ENCODE measurements at places on chromosomes 2 and 18. TPM values are rescaled to one million over a fixed set of nuclear protein-coding genes. Genes with fewer than 3 reads are reported as not detected.
A peak's percentile ranks its signal among the peaks of the same experiment; 100 is the strongest.

STK16 gene
- 17.8 TPM for total RNA-seq

DNA sequence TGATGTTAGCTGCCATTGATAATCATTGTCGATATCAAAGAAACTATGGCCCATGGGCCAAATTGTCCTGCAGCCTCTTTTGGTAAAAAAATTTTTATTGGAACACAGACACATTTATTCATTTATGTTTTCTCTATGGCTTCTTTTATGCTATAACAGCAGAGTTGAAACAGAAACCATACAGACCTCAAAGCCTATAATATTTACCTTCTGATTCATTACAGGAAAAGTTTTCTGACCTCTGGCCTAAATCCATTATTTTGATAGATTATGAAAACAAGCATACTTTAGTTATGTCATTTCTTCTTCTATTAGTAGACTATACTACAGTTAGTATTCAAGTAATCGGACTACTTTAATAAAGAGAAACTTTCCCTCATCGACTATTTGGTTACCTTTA is 349.7 kb upstream of the GALNT5 start:
- no peaks in the 10 kb centered on the region for H3K27me3 ChIP-seq
- no peaks in the 10 kb centered on the region for H3K36me3 ChIP-seq
- H3K4me1 ChIP-seq: no peaks in the 10 kb centered on the region
- no peak for DNase-seq
- no peak overlapping the region for H3K27ac ChIP-seq
- H3K4me3 ChIP-seq: no peak overlapping the region

CHRND gene
- not detected for total RNA-seq

LOXHD1 gene
- total RNA-seq: not detected

RESP18 gene
- total RNA-seq: not detected

GRCh38 chr2:203972066-203972465 is 35.5 kb downstream of the ICOS start:
- no peaks in the 10 kb centered on the region for H3K4me1 ChIP-seq

- no peaks in the 10 kb centered on the region for H3K36me3 ChIP-seq
- no peaks in the 10 kb centered on the region for H3K27me3 ChIP-seq
- H3K27ac ChIP-seq: peak overlapping the region; percentile 65
- no peak overlapping the region for H3K4me3 ChIP-seq
Measured at GRCh38 chr2:8626572-8626971, 55.3 kb upstream of the ID2 start.

CDH7 gene
- total RNA-seq: not detected

CRYGC gene
- not detected for total RNA-seq
